ENCODE measurements at places on chromosomes 7 and 10. TPM values are rescaled to one million over a fixed set of nuclear protein-coding genes. Genes with fewer than 3 reads are reported as not detected.

The FRMD4A gene
- polyA plus RNA-seq, result 9.2 TPM

The BTRC gene
- polyA plus RNA-seq, result 5.3 TPM

The MYL10 gene
- not detected for polyA plus RNA-seq

The BLNK gene
- 103 TPM for polyA plus RNA-seq

The OR6B1 gene
- not detected for polyA plus RNA-seq

The TMEM60 gene
- 31.1 TPM for polyA plus RNA-seq

The FBXW4 gene
- 31.7 TPM for polyA plus RNA-seq

The DYNC1I1 gene
- 0.29 TPM for polyA plus RNA-seq

The TRIM73 gene
- polyA plus RNA-seq, result 3.0 TPM

The HOXA10 gene
- polyA plus RNA-seq, result 0.05 TPM

The FZD1 gene
- polyA plus RNA-seq, result 0.61 TPM

The DKK1 gene
- polyA plus RNA-seq, result 6.9 TPM

The PTN gene
- polyA plus RNA-seq, result 4.5 TPM

The TSPAN13 gene
- polyA plus RNA-seq, result 53.0 TPM

The AKR1C4 gene
- not detected for polyA plus RNA-seq

The SAP25 gene
- polyA plus RNA-seq, result 50.6 TPM

The ITIH5 gene
- 5.2 TPM for polyA plus RNA-seq

The LRRC61 gene
- polyA plus RNA-seq, result 7.3 TPM

The SYT15B gene
- polyA plus RNA-seq, result 0.06 TPM

The NT5C3A gene
- 53.1 TPM for polyA plus RNA-seq

The TMEM176B gene
- polyA plus RNA-seq, result 101 TPM

The PRSS58 gene
- polyA plus RNA-seq, result not detected

The ZNF467 gene
- 12.8 TPM for polyA plus RNA-seq
